H1 (cell line): ENCODE measurements at places on chromosomes 12 and 14.

- no peak for DNase-seq
Measured at GRCh38 chr12:132178801-132179401, 34.6 kb downstream of the NOC4L start.

- DNase-seq, result no peak
Measured at GRCh38 chr12:113443030-113443539, 20.9 kb downstream of the SDSL start.

DNA sequence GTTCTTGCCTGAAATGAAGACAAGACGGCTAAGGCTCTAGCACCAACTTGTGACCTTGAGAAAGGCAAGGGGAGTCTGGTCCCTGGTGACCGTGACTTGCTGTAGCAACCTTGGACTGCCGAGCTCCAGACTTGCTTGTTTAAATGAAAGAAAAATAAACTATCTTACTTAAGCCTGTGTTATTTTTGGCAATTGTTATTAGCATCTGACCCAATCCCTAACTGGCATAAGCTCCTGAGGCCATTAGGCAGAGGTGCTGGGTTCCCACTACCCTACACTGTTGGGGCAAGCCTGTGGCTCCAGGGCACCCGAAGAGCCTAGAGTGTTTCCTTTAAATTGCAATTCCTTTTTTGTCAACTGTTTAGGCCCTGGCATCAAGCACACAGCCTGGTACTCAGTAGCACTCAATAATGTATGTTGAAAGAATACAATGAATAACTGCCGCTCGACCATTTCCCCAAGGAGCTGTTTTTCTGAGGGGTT, 106.9 kb upstream of the HIF1A start:
- no peak for DNase-seq

GRCh38 chr12:9328065-9328464, 119.9 kb upstream of the PZP start:
- no peak for DNase-seq

DNA sequence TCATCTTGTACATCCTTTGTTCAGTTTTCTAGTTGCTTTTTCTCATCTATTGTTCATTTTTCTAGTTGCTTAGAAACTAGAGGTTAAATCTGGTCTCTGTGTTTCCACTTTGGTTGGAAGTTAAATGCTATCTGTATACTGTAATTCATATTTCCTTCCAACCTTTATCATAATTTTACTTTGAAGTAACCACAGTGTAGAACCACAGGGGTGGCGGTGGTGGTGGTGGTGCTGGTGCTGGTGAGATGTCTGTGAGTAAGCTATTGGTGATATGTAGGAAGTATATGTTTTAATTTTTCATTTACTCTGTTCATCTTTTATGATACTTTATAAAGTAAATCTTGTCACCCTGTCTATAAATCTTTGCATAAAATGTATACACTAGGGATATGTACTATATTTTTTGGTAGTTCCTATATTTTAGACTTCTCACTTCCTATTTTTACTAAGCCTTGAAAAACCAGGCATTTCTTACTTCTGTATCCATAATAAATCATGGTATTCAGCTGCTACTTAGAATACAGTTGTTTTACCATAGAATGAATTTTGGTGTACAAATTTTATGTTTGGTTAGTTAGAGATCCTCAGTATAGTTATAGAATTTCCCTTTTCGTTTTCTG, 31.9 kb downstream of the CCDC91 start:
- no peak for DNase-seq

DNA sequence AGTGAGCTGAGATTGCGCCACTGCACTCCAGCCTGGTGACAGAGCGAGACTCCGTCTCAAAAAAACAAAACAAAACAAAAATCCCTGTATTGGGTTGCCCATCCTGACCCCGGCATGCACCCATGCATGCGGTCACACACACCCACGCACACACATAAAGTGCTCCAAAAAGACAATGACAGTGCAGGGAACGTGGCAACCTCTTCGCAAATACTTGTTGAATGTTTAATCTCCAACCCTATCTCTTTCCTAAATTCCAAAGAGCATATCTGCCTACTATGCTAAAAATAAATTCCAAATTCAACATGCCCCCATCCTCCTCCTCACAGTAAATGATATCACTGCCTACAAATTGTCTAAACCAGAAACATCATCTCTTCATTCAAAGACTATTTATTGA, 13.5 kb downstream of the SLC7A7 start:
- no peak for DNase-seq
